ENCODE measurements at places on chromosomes 3 and 15.

DNA sequence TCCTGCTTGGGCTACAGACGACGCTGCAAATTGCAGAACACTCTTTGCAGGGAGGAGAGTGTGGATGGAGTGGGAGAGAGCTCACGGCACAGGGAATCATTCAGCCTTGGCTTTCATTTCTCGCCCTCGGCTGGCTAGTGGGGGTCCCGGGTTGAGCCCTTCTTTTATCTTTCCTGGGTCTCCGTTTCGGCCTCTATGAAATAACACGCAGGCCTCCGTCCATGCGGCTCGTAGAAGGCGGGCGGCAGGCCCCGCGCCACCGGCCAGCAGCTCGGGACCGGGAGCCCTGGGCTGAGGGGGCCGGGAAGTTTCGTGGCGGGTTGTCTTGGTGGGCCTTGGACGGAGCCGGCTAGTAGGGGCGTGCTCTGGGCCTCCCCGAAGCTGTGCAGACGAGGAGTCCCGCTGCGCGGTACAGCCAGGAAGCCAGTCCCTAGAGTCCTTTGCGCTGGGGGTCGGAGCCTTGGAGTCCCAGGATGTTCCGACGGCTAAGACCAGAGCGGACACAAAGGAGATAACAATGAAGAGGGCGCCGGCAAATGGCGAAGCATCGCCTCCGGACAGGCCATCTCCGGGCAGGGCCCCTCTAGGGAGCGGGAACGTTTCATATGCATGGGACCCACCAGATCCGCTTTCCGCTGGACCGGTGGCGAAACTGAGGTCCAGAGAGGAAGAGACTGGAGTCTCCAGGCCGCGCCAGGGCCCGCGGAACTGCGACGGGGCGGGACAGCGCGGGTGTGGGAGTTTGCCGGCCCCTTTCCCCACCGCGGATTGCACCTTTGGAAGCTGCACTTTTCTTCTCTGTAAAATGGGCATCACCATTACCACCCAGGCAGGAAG, 4.3 kb downstream of the RNU6-1 start:
- no peak for DNase-seq

DNA sequence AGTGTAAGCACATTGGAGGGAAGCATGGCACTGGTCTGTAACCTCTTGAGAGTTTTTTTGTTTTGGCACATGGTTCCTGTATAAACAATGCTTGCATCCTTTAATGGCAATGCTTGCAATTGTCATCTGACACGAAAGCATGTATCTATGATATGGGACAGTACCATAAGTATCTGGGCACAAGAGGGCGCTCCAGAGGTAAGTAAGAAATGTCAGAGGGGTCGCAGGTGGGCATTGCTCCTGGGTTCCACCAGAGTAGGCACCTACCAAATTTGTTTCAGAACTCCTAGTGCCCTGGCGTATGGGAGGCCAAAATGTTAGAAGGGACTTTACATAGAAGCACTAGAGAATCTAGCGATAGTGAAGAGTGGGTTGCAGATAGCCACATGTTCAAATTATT, 58.7 kb upstream of the BCHE start:
- no peak for DNase-seq

GRCh38 chr3:119346076-119346496, 51.9 kb downstream of the ARHGAP31 start:
- DNase-seq: no peak

DNA sequence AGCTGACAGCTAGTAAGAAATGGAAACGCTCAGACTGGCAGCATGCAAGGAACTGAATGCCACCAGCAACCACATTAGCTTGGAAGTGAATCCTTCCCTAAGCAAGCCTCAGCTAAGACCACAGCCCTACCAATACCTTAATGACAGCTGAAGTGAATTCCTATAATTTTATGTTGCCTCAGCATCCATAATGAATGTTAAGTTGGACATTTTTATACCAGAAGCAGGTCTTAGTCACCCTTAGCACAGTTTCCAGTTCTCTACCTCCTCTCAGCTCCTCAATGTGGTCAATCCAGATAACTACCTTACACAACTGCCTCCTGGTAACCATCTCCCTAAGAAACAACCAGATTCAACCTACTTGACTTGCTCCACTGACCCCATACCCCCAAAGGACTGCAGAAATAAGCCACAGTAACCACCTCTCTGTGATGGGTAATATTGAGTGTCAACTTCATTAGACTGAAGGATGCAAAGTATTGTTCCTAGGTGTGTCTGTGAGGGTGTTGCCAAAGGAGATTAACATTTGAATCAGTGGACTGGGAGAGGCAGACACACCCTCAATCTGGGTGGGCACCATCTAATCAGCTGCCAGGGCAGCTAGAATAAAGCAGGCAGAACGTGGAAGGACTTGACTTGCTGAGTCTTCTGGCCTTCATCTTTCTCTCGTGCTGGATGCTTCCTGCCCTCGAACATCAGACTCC, 33.5 kb downstream of the NEDD4 start:
- DNase-seq: no peak

DNA sequence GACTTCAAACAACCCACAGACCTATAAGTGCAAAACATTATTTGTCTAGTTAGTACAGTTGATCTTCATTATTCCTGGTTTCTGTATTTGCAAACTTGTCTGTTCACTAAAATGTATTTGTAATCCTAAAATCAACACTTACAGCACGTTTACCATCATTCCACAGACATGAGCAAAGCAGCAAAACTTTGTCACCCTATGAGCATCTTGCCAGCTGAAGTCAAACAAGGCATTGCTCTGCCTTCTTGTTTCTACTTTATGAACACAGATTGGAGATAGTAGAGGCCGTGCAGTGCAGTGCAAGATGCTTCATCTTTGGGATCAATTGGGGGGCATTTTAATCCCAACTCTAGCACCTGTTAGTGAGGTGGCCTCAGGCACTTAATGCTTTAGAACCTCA, 202.1 kb downstream of the NLGN1 start:
- DNase-seq: no peak

DNA sequence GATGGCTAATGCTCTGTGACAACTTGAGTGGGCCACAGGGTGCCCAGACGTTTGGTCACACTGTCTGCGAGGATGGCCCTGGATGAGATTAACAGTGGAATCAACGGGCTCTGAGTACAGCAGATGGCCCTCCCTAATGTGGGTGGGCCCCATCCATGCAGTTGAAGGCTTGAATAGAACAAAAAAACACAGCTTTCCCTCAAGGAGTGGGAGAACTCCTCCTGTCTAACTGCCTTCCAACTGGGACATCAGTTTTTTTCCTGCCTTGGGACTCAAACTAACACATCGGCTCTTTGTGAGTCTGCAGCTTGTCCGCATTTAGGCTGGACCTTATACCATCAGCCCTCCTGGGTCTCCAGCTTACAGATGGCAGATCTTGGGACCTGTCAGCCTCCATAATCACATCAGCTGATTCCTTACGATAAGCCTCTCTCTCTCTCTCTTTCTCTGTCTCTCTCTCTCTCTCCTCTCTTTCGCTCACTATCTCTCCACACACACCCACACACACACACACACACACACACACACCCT, 20.8 kb downstream of the FAM174B start:
- DNase-seq: no peak

- DNase-seq: no peak
These were observed 14.5 kb downstream of the PLXNB1 start for GRCh38 chr3:48415251-48415953.

DNA sequence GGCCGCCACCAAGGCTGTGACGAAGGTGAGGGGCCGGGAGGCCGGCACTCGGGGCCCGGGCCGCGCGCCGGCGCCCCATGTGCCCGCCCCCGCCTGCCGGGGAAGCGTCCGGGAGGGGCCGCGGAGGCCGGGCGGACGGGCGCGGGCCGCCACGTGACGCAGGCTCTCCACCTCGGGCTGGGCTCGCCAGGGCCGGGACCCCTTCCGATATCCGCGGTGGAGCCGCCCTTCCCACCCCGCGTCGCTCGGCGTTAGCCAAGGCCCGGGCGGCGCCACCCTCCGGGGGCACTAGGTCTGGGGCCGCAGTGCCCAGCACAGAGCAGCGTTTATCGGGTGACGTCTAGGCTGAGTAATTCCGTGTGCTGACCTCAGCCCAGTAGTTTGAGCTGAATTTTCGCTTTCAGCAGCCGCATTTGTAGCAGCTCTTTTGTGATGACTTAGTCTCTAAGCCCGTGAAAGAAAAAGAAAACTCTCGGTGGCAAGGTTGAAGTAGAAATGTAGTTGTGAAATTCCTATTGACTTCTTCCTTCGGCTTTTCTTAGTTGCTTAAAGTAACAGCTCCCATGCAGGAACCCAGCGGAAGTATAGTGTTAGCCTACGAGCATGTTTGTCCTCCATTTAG, 885 bp downstream of the CDV3 start:
- no peak for DNase-seq

DNA sequence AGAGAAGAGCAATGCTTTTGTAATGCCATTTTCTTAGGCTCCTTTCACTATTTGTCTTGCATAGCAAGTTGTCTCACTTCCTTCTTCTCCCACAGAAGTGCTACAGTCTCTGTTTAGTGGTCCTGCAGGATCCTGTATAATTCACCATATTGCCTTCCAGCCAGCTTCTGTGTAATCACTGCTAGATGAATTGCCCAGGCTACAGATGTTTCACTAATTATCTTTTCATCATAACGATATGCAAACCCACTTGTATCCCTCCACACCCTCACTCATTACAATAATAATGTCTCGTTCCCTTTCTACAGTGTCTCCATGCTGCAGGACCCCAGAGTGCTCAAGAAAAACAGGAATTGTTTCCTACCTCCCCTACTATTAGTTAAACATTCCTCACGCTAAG, 402.9 kb downstream of the TBL1XR1 start:
- no peak for DNase-seq
